NK-92 treated with Interleukin-12 subunit alpha and Interleukin-12 subunit beta, amount 100 ng/mL, for 24 hours (cell line): ENCODE measurements at places on chromosomes 12 and 14.

DNA sequence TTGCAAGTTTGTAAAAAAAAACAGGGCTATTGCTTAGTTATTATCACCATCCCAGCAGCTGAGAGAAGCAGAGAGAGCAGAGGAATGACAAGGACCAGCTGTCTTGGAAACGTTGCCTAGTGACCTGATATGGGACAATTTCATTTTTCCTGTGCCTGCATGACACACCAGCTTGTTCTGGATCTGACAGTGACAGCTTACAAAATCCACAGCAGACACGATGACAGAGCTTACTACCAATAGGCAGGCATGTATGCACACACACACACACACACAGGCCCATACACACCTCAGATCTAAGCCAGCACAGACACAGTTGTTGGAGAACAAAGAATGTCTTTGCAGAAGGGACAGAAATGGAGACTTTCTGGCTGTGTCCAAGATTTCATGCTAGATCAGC, 25.4 kb downstream of the HSPB8 start:
- no peak for DNase-seq

GRCh38 chr14:56805201-56805991, 4.9 kb downstream of the OTX2 start:
- no peak for DNase-seq

DNA sequence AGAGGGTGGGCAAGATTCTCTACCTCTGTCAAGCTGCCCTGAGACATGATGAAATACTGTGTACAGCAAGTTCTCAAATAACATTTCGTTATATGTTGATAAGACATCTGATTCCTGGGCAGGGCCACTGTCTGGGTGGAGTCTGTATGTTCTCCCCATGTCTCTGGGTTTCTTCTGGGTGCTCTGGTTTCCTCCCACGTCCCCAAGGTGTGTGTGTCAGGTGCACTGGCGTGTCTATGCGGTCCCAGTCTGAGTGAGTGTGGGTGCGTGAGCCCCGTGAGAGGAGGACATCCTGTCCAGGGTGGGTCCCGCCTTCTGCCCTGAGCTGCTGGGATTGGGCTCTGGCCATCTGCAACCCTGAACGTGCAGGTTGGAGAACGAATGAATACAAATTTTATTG, 29.6 kb downstream of the KCTD10 start:
- DNase-seq, result no peak

- no peak for DNase-seq
Measured at GRCh38 chr12:95424271-95424994, 49.5 kb upstream of the METAP2 start.

GRCh38 chr12:62635649-62636048, 169.0 kb downstream of the MON2 start:
- no peak for DNase-seq

- no peak for DNase-seq
Measured at GRCh38 chr12:87311206-87311605, 718.0 kb downstream of the C12orf50 start.

- DNase-seq, result no peak
Measured at GRCh38 chr12:55741931-55742680, 816 bp upstream of the GDF11 start.
